NCI-H82 (cell line): ENCODE measurements at places on chromosomes 11 and 22.

DNA sequence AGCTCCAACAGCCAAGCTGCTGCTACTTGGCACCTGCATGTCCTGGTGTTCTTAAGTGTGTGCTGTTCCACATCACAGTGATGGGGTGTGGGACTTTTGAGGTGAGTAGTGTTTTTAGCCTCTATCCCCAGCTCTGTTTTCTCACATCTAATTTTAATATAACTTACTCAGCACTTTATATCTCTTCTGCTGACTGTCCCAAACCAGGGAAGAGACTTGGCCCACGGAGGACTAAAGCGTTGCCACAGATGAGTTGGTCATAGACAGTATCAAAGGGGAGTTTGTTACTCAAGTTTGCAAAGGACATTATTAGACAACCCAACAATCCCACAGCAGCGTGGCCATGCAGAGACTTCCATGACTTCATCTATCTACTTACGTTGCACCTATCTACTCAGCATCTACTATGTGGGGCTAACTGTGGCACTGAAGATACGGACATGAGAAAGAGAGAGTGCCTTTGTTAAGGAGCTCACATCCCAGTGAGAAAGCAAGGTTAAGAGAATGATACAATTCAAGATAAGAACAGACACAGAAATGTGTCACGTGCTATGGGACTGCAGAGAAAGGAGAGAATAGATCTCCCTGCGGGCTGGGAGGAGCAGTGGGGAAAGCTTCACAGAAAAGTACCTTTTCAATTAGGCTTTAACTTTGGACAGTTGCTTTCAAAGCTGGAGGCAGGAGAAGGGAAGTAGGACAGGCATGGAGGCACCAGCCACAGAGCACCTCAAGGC lies 82.4 kb downstream of the ME3 start:
- no peak for DNase-seq

- DNase-seq, result no peak
These were observed 171.3 kb downstream of the BLID start for GRCh38 chr11:121944556-121945230.

GRCh38 chr11:7673724-7674434 lies 579 bp upstream of the CYB5R2 start:
- peak; percentile 39 for DNase-seq

GRCh38 chr22:22479999-22480532 lies 28.5 kb downstream of the ZNF280B start:
- no peak for DNase-seq

DNA sequence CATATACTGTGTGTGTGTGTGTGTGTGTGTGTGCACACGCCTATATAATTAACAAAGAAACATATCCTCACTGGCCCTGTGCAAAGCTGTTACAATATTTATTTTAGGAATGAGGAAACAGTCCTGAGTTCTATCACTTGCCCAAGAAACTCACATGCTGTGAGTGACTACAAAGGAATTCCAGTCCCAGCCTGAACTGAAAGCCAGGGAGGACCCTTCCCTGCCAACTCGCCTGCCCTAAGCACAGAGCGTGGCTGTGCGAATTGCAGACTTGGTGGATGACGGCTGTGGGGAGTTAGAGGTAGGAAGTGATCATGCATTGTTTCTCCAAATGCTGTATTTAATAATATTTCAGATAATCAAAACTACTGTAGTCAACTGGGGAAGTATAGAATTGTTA lies 26.4 kb upstream of the CD5 start:
- DNase-seq, result no peak

- DNase-seq, result no peak
These were observed 2.6 kb downstream of the VSIG10L2 start for GRCh38 chr11:125948278-125949051.

DNA sequence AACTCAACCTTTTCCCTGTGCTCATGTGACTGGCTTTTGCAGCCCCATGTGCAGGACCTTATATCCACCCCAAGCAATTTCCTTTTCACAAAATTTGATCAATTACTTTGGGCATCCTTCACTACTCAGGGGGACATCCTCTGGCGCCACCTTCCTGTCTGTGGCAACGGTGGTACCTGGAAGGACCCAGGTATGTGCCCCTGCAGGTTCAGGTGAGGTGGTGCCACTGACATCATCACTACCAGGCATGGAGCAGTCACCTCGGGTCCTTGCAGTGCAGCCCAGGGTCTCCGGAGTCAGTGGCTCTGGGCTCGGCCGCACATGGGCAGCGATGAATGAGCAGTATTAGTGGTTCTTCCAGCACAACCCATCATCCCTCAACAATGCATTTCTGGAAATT lies 37.7 kb upstream of the B3GAT1 start:
- DNase-seq, result no peak

GRCh38 chr11:16809886-16810668 lies 71.6 kb downstream of the C11orf58 start:
- no peak for DNase-seq

- no peak for DNase-seq
These were observed 60.0 kb upstream of the SORL1-AS1 start for GRCh38 chr11:121512468-121513465.
